ENCODE measurements at places on chromosomes 4 and X.
A peak's percentile ranks its signal among the peaks of the same experiment; 100 is the strongest.

DNA sequence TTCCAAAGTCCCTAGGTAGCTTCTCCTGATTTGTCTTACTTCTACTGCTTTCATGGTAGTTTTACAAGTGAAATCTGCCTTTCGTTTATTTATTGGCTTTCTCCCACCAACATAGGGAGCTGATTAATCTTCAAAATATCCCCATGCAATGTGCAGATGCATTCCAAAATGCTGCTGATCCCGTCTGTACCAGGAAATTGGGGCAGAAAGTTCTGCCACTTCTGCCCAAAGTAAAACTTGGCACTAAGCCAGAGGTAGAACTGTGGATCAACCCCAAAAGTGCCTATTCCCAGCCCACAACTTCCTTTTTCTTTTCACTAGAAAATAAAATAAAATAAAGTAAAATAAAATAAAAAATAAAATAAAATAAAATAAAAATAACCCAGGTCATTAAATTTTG is 47.3 kb upstream of the PPARGC1A start:
- DNase-seq: no peak

DNA sequence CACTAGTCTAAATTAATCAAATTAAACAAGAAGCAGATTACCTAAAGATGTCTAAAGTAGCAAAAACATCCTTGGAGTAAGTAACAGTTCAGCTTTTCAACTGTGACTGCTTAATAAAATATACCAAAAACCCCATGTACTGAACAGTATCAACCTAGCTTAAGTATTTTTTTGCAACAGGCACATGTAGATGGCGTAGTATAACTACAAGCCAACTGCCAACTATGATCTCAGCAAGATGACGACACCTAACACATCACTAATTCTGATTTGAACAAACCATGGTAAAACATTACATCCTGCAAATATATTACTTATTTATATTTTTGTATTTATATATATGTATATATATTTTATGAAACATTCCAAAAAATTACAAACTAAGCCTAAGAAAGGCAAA is 24.5 kb downstream of the DHX15 start:
- no peak for DNase-seq

- DNase-seq: no peak
Observed at GRCh38 chr4:72357908-72358307, 211.1 kb downstream of the ADAMTS3 start.

DNA sequence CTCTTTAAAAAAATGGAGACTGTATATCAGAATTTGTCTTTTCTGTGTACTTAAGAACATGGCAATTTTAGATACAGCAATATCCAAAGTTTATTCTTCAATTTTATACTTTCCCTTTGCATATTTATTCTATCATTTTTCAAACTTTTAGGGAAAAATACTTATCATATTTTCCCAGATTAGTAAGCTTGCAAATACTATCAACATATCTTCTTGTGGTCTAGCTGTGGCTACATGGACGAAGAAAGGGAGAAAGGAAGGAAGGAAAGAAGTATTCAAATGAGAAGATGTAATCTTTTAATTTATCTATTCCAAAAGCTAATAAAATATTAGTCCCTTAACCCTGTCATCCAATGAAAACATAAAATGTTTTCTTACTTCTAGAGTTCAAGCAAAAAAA is 797.8 kb upstream of the GALNTL6 start:
- no peak for DNase-seq

- DNase-seq: no peak
Observed at GRCh38 chr4:6395466-6396228, 76.8 kb downstream of the PPP2R2C start.

DNA sequence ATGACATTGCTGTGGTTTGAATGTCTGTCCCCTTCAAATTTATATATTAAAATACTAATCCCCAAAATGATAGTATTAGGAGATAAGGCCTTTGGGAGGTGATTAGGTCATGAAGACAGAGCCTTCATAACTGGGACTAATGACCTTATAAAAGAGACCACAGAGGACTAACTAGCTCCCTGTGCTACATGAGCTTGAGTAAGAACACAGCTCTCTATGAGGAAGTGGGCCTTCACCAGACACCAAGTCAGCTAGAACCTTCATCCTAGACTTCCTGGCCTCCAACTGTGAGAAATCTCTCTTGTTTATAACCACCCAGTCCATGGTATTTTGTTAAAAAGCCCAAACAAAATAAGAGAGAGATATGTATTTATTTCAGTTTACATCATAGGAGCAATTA is 242.2 kb upstream of the CTSO start:
- DNase-seq: no peak

DNA sequence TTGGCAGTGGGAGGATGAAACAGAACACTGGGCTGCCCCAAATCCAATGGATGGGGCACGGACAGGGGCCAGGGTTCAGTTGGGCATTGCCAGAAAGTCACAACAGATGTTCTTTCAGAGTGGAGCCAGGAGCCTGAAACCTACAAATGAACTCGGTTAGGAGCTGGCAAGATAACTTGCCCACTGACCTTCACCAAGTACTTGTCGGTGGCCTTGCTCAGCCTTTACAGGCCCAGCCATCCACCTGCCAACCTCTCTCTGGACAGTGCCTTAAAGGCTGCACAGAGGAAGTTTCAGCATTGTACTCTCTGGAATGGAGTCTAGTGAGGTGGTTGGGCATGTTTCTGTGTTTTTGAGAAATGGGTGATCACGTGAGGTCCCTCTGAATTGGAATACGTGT is 87.1 kb upstream of the USP9X start:
- no peak for DNase-seq

GRCh38 chr4:87077914-87078585 is 142.4 kb downstream of the KLHL8 start:
- DNase-seq: no peak

DNA sequence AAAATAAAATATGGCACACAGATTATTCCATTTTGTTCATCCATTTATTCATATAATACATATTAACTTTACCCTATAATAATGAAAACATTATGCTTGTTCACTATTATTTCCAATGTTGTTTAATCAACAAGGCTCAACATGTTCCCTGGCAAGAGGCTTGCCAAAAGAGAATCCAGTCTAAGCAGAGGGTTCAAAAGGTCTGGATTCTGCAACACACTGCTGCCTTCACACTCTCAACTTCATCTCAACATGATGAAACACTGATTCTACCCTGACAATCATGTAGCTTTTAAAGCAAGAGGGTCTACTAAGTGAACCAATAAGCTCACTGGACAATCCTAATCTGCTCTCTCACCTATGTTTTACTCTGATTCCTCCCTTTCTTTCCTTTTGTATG is 101.1 kb downstream of the MID1 start:
- no peak for DNase-seq

GRCh38 chrX:38379088-38379487 is 26.7 kb downstream of the OTC start:
- no peak for DNase-seq

- no peak for DNase-seq
Observed at GRCh38 chr4:146776691-146777090, 138.0 kb downstream of the POU4F2 start.

DNA sequence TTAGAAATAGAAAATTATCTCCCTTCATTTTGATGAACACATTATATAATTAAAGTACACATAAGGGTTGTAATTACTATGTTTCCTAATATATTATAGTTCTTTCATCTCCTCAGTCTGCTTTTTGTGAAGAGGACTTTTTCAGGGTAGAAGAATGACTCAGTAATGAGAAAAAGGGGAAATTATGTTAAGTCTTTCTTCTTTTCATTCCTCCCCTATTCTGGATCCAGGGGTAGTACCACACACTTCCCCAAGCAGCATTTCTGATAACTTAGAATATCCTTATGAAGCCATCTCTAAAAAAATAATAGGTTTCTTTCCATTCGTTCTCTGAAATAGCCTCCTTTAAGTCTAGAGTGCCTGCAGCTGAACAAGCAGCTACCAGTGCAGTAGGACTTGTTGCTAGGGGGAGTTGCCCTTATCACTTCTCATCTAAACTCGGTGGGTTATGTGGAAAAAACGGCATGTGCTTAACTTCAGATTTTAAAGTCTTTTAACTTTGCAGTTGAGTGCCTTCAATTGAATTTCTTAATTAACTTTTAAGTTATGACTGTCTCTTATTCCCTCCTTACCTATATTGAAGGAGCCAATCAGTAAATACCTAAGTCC is 184.8 kb downstream of the ARHGAP24 start:
- DNase-seq: no peak

- DNase-seq: no peak
Observed at GRCh38 chr4:108029731-108030130, 40.0 kb downstream of the HADH start.

- DNase-seq: no peak
Observed at GRCh38 chr4:172630280-172630679, 538.3 kb upstream of the GALNT7 start.

GRCh38 chr4:79850626-79851025 is 222.4 kb downstream of the ANTXR2 start:
- no peak for DNase-seq

GRCh38 chr4:113884655-113885054 is 94.8 kb downstream of the ARSJ start:
- no peak for DNase-seq

DNA sequence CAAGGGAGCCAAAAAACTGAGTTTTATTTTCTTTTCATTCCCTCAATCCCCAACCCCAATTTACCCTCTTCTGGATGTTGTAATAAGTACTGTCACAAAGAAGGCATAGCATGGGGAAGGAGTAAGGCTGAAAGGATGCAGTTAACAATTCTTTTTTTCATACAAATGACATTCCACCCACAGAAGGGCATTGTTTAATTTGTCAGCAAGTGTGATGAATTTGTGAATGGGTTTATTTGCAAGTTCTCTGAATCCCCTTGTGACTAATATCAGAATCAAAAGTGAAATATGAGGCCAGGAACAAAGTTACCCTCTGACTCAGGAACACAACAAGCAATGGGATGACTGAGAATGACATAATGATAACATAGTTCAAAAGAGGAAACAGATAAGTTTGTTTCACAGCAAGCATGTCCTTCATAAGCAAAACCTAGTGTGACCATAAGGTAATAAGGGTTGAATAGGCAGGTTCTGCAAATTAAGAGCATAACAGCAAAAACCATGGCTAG is 2.1 kb downstream of the GEMIN8 start:
- peak; percentile 85 for DNase-seq

DNA sequence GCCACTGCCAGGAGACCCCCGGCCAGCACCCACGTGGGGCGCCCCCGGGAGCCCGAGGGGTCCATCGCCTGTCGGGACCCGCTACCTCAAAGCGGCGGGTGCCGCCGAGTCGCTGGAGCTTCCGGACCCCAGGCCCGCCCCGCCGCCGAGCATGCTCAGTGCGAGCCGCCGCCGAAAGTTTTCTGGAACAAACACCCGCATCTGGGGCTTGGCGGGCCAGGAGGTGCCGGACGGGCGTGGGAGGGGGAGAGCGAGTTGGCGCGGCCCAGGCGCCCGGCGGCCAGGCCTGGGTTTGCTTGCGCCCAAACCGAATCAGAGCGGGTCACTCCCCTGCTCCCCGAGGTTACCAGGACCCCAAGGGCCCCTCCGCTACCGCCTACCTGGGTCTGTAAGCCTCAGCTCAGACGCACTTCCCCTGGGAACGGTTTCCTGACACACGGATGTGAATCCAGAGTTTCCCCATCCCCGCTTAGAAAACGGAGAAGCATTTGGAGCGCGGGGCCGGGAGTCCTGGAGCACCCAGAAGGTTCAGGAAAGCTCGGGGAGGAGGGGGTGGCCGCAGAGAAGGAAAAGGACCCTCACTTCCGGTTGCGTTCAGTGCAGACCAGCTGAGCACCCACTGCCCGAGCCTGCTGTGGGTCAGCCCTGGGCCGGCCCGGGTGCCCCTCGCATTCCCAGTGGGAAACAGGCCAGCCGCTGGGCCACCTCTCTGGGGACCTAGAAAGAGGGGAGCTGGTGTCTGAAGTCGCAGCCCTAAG is at the start of gene EVC2:
TSS of gene EVC2 (minus strand) at position 111 of the 758 bp plus-strand sequence. CDS start at position 65, 46 bp downstream.
- DNase-seq: peak; percentile 22

DNA sequence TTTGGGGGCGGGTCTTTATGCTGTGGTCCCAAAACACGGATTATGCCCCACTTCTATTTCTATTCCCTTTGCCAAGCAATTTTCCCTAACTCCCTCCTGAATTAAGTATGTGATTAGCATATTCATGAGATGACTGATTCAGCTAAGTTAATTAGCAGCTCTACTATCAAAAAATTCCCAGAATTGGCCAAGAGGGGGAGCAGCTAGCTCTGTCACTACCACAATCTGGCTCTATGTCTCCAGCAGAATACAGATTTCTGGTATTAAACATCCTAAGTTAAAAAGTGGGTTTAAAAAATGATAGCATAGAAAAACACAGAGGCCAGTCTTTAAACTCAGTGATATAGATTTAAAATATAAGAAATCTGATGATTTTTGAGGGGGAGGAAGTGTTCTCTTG is 80.3 kb downstream of the GPC4 start:
- DNase-seq: peak; percentile 32

DNA sequence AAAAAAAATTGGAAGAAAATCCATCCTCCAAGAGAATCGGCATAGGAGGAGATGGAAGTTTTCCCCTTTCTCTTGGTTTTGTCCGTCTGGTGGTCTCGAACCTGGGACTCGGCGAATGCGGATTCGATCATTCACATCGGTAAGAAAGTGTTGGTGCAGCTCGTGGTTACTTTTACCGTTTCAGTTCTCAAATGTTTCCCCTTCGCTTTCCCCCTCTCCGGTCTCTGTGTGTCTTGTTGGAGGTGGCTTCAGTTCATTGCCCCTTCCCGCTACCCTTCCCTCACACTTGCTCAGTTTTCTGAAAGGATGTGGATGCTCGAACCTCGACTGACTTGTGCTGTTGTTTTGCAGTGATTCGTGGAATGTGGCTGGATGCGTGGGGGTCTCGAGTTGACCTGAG is 840 bp downstream of the GRID2 start:
- no peak for DNase-seq

DNA sequence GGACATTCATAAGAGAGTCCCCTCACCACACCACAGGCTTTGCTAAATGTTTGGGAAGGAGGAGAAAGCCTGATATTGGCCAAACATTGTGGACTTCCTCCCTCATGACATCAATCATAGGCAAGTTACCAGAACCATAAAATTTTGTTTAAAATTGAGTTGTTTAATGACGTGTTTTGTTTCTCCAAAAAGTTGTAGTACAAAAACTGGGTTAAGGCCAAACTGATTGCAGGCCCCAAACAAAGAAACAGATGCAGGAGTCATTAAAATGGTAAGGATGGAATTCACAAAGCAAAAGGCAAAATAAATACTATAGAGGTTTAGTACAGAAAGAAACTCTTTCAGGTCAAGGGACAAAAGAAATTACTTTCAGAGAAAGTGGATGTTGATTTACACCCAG is 3.9 kb upstream of the ODAM start:
- no peak for DNase-seq

GRCh38 chr4:17276776-17277175 is 235.1 kb downstream of the QDPR start:
- no peak for DNase-seq

- DNase-seq: no peak
Observed at GRCh38 chr4:86816501-86817273, 32.5 kb downstream of the SLC10A6 start.

DNA sequence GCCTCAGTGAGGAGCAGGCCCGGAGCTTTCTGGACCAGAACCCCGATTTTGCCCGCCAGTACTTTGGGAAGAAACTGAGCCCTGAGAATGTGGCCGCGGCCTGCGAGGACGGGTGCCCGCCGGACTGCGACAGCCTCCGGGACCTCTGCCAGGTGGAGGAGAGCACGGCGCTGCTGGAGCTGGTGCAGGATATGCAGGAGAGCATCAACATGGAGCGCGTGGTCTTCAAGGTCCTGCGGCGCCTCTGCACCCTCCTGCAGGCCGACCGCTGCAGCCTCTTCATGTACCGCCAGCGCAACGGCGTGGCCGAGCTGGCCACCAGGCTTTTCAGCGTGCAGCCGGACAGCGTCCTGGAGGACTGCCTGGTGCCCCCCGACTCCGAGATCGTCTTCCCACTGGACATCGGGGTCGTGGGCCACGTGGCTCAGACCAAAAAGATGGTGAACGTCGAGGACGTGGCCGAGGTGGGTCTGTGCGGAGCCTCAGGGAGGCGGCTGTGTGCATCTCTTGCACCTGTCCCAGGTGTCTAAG is 323 bp downstream of the PDE6B start:
- no peak for DNase-seq
